Spinal cord (tissue), 10 donors: ENCODE measurements at places on chromosomes 1 and 21.

GRCh38 chr1:76763738-76764137 lies 103.5 kb upstream of the ST6GALNAC5 start:
- H3K27me3 ChIP-seq, result peaks cover 6% of the 10 kb centered on the region
- H3K4me3 ChIP-seq, result no peak overlapping the region
- DNase-seq, result no peak
- peak overlapping the region; percentile 27 for H3K27ac ChIP-seq
- H3K4me1 ChIP-seq, result peaks cover 4% of the 10 kb centered on the region

GRCh38 chr1:226903819-226904716 lies 33.7 kb downstream of the PSEN2 start:
- H3K27me3 ChIP-seq, result no peaks in the 10 kb centered on the region
- H3K27ac ChIP-seq, result no peak overlapping the region
- peak; percentile 88 for DNase-seq
- H3K4me3 ChIP-seq, result no peak overlapping the region
- no peaks in the 10 kb centered on the region for H3K4me1 ChIP-seq

DNA sequence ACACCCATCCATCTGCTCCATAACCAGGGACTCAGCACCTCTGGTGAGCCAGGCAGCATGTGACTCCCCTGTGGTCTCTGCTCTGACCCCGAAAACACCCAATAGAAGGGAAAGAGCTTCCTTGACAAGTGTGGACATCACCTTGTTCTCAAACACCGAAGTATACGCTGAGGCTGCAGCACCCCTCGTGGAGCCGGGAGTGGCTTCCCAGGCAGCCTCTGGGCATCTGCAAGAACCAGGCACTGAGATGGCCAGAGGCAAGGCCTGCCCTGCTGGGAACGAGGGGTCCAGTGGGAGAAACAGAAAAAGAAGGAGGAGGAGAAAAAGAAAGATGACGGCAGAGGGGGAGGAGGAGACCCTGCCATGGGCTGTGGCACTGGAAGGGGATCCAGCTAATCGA lies 18.2 kb upstream of the AJAP1 start:
- no peak for DNase-seq
- H3K36me3 ChIP-seq, result no peaks in the 10 kb centered on the region
- H3K27me3 ChIP-seq, result no peaks in the 10 kb centered on the region
- H3K27ac ChIP-seq, result no peak overlapping the region
- peaks cover 25% of the 10 kb centered on the region for H3K4me1 ChIP-seq
- H3K4me3 ChIP-seq, result no peak overlapping the region

DNA sequence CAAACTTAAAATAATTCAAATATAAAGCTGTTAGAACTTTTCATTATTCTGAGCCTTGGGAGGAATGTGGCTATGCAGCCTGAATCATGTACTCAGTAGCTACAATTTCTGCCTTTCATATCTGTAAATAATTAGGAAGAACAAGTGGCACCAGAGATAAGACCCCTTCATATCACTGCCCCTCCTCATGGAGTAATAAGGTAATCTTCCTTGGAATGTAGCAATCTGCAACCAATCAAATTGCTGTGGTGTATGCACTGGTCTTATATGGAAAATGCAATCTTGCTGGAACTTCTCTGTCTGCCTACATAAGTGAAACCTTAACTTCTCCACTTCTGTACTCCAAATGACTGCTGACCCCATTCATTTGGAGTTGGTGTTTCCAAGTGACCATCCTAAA lies 104.4 kb upstream of the VANGL1 start:
- no peaks in the 10 kb centered on the region for H3K27me3 ChIP-seq
- no peak overlapping the region for H3K27ac ChIP-seq
- no peak for DNase-seq
- H3K36me3 ChIP-seq, result no peaks in the 10 kb centered on the region

DNA sequence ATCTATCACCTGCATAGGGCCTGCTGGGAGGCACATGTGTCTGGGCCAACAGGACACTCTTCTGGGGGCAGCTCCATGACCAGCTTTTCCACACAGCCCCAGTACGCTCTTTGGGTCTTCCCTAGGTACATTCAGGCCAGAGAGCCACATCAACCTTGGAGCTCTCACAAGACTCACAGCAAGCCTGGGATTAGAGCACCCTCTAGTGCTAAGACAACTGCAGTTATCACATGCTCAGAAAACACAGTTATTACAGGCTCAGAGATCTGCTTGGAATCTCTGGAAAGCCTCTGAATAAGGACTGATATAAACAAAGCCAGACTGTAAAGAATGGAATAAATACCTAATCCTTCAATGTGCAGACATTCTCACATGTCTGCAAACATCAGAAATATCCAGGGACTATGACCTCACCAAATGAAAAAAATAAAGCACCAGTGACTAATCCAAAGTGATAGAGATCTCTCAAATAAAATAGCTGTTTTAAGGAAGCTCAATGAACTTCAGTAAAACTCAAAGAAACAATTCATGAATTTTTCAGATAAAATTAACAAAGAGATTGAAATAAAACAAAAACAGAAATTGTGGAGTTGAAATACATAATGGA lies 563.9 kb upstream of the NR5A2 start:
- H3K4me3 ChIP-seq, result no peak overlapping the region
- no peak overlapping the region for H3K27ac ChIP-seq
- H3K27me3 ChIP-seq, result no peaks in the 10 kb centered on the region

DNA sequence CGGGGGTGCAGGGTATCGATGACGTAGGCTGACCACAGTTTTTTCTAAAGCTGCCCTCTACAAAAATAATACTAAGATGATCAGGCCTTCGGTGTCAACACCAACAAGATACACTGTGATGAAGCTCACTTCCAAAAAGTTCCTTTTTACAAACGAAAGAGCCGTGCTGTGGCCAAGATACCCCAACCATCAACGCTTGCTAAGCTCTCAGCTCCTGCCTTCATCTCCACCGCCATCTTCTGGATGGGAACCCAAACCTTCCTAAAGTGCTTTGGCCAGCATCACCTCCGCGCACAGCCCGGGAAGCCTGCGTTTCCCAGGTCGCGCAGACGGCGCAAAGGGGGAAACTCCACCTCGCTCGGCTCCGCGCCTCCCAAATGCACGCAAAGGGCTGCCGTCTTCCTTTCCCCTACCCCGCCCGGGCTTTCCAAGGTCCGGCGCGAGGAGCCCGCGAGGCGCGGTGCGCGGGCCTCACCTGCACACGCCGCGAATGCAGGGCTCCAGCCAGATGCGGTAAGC lies 541 bp downstream of the USP48 start:
- peak overlapping the region; percentile 100 for H3K27ac ChIP-seq
- H3K36me3 ChIP-seq, result peaks cover 3% of the 10 kb centered on the region
- no peaks in the 10 kb centered on the region for H3K27me3 ChIP-seq
- peak overlapping the region; percentile 100 for H3K4me3 ChIP-seq
- peak; percentile 33 for DNase-seq

DNA sequence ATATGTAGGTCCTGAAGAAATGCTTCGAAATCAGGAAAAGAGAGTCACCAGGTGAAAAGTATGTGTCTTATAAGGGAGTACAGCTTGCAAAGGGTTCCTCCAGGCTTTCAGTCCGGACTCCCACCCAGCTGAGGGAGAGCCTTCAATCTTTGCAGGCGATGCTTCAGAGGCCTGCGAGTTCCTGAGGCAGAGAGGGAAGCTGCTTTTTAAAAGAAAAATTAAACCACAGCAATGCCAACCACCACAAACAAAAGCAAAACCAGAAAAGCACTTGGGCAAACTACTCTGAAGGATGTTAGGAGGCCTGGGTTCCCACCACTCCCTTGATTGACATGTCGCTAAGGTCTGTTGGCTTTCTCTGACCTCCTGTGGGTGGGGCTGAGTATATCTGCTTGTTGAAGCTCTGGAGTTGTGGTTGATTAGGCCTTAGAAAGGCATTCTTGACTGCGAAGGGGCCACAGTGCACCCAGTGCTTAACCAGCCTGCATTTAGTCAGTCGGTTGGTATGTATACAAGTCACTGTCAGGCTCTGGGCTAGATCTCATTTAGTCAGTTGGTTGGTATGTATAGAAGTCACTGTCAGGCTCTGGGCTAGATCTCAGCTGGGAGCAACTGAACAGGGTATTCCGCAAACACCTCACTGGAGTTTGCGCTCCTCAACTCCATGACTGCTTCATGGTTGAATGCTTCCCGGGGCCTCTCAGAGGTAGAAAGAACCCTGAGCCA lies 1.2 kb downstream of the NIPAL3 start:
- no peak for DNase-seq
- peaks cover 35% of the 10 kb centered on the region for H3K4me1 ChIP-seq
- H3K4me3 ChIP-seq, result peak overlapping the region; percentile 62
- H3K27ac ChIP-seq, result no peak overlapping the region

GRCh38 chr1:226882631-226883409 lies 12.4 kb downstream of the PSEN2 start:
- DNase-seq, result no peak
- no peak overlapping the region for H3K27ac ChIP-seq
- no peaks in the 10 kb centered on the region for H3K27me3 ChIP-seq
- peaks cover 14% of the 10 kb centered on the region for H3K4me1 ChIP-seq
- no peak overlapping the region for H3K4me3 ChIP-seq

DNA sequence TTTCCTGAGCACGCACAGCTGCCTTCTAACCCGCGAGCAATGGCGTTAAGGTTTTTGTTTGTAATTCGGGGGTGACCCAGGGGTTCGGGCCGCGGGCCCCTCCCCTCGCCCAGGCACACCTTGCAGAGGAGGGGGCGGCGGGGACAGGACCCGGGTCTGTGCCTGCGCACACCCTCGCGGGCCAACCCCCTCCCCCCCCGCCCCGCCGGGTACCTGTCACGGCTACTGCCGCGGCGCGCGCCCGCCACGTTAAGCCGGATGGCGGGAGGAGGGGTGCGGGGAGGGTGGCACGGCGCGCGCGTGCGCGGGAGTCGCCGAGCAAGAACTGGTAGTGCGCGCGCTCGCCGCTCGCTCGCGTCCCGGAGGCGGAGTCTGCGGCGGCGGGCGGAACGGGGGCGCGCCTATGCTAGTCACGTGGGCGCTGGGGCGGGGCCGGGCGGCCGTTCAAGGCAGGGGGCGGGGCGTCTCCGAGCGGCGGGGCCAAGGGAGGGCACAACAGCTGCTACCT lies at the start of gene TPTE:
TPTE (plus strand) TSS at position 493 of the 508 bp plus-strand sequence. CDS start 17,141 bp downstream, outside the sequence.
- H3K27me3 ChIP-seq, result no peaks in the 10 kb centered on the region
- no peak for DNase-seq
- no peaks in the 10 kb centered on the region for H3K4me1 ChIP-seq
- H3K36me3 ChIP-seq, result no peaks in the 10 kb centered on the region

- H3K36me3 ChIP-seq, result no peaks in the 10 kb centered on the region
- DNase-seq, result no peak
- no peak overlapping the region for H3K4me3 ChIP-seq
- no peaks in the 10 kb centered on the region for H3K4me1 ChIP-seq
- no peaks in the 10 kb centered on the region for H3K27me3 ChIP-seq
Measured at GRCh38 chr21:21715266-21715969, 717.2 kb downstream of the NCAM2 start.

- H3K36me3 ChIP-seq, result peaks cover 27% of the 10 kb centered on the region
- peaks cover 33% of the 10 kb centered on the region for H3K4me1 ChIP-seq
- no peak overlapping the region for H3K27ac ChIP-seq
- no peaks in the 10 kb centered on the region for H3K27me3 ChIP-seq
Measured at GRCh38 chr1:22788254-22788661, 77.6 kb downstream of the EPHB2 start.

DNA sequence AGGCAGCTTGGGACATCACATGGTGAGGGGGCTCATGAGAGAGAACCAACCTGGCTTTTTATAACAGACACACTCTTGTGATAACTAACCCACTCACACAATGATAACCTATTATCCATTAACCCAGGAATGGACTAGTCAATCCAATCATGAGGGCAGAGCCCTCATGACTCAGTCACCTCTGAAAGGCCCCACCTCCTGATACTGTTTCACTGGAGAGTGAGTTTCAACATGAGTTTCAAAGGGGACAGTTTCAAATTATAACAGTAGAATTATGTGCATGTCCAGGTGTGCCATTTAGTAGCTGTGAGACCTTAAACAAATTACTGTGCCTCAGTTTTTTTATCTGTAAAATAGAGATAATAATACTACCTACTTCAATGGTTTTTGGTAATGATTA lies 47.6 kb upstream of the PPP2R5A start:
- peaks cover 8% of the 10 kb centered on the region for H3K4me1 ChIP-seq
- H3K4me3 ChIP-seq, result no peak overlapping the region
- no peaks in the 10 kb centered on the region for H3K27me3 ChIP-seq
- no peaks in the 10 kb centered on the region for H3K36me3 ChIP-seq

GRCh38 chr1:44134071-44134920 lies 7.1 kb downstream of the KLF18 start:
- no peak overlapping the region for H3K4me3 ChIP-seq
- no peaks in the 10 kb centered on the region for H3K4me1 ChIP-seq
- no peaks in the 10 kb centered on the region for H3K36me3 ChIP-seq

GRCh38 chr1:198280080-198280479 lies 123.3 kb downstream of the NEK7 start:
- H3K36me3 ChIP-seq, result no peaks in the 10 kb centered on the region
- DNase-seq, result no peak
- H3K4me3 ChIP-seq, result no peak overlapping the region
- H3K27ac ChIP-seq, result no peak overlapping the region
- no peaks in the 10 kb centered on the region for H3K4me1 ChIP-seq
- H3K27me3 ChIP-seq, result no peaks in the 10 kb centered on the region

DNA sequence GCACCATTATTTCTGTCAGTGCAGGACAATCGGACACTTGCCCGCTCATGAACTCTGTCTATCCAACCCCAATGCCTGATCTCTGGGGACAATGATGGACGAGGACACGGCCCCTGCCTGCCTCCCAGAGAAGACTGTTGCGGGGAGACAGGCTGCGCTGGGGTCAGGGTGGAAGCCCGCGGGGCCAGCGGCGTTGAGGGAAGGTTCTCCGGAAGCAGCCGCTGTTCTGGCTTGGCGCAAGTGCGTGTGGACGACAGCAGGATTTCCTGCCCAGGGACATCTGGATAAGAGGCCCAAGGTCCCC lies 18.8 kb downstream of the RHBG start:
- peaks cover 5% of the 10 kb centered on the region for H3K27me3 ChIP-seq
- H3K4me3 ChIP-seq, result peak overlapping the region; percentile 27
- no peak for DNase-seq

GRCh38 chr1:44834328-44834727 lies 8.7 kb downstream of the PTCH2 start:
- peaks cover 67% of the 10 kb centered on the region for H3K36me3 ChIP-seq
- DNase-seq, result no peak
- H3K4me1 ChIP-seq, result peaks cover 15% of the 10 kb centered on the region
- H3K4me3 ChIP-seq, result no peak overlapping the region
- no peaks in the 10 kb centered on the region for H3K27me3 ChIP-seq
